ENCODE measurements at places on chromosomes 6 and 20.

GRCh38 chr6:164216368-164216767 is 801.9 kb downstream of the QKI start:
- DNase-seq = peak; percentile 69

- DNase-seq = peak; percentile 23
These were observed 2.8 kb downstream of the KCNQ5 start for GRCh38 chr6:72624557-72625160.

DNA sequence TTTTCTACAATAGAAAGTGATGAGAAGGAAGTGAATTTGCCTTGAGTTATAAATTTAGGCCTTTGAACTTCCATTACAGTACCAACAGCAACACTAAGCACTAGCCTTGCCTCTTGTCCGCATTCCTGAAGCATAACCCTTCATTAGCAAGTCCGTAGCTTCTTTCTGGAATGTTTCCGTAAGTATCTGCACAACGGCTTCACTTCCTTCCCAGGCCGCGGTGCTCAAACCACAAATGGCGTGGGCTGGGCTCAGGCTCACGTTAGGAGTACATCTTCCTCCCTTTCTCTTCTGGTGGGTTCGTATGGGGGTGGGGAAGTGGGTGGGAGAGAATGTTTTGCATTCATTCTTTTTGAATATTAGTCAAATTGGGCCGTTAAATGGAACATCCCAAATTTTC is 193.8 kb upstream of the SNX9 start:
- DNase-seq = no peak

GRCh38 chr6:157728183-157728881 is 94.7 kb upstream of the SNX9 start:
- DNase-seq = no peak

DNA sequence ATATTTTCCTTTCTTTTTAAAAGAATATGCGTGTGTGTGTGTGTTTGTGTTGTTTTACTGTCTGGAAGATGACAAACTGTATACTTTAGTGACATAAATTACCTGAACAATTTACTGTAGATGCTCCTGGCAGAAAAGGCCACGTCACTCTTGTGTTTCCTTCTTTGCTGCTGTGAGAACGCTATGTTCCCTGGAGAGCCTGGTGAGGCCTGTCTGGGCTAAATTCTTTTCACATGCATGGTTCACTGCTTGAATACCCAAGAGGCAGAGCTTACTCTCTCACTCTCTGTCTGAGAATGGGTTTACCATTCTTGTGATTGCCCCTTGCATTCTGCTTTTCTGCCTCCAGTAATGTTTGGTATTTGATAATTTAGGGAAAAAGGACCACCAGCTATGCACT is 64.3 kb downstream of the EDN1 start:
- DNase-seq = peak; percentile 14

DNA sequence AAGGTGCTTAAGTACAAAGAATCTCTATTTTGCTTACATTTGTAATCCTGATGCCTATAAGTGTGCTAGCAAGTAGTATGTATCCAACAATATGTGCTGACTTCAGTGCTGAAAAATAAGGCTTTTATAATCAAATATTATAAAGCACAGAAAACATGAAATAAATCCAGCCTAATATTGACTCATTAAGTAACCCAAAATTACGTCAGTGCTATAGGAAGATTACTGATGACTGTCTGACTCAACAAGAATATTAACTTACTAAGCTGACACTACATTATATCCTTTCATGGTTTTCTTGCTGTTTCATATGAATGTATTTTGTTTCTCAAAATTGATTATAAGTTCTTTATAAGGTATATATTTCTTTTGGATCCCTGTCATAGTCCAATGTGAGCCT is 76.1 kb downstream of the ME1 start:
- peak; percentile 12 for DNase-seq

- DNase-seq = no peak
These were observed 4.8 kb downstream of the GSTA3 start for GRCh38 chr6:52904562-52905279.

GRCh38 chr20:32297439-32297838 is 20.0 kb downstream of the KIF3B start:
- no peak for DNase-seq

- no peak for DNase-seq
These were observed 39.0 kb upstream of the CD93 start for GRCh38 chr20:23125159-23125558.

- DNase-seq = no peak
These were observed 66.0 kb upstream of the GPR6 start for GRCh38 chr6:109912118-109912517.

DNA sequence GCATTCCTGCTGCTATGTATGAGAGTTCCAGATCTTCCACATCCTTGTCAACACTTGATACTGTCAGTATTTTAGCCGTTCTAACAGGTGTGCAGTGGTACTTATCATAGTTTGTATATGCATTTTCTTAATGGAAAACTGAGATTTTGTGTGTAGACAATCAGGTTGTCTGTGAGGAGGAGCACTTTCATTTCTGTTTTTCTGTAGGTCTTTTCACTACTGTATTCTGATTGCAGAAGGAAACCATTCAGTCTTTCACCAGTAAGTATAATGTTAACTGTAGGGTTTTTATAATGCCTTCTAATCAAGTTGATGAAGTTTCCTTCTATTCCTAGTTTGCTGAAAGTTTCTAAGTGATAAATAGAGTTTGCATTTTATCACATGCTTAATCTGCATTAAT is 107.5 kb downstream of the C6orf58 start:
- no peak for DNase-seq

DNA sequence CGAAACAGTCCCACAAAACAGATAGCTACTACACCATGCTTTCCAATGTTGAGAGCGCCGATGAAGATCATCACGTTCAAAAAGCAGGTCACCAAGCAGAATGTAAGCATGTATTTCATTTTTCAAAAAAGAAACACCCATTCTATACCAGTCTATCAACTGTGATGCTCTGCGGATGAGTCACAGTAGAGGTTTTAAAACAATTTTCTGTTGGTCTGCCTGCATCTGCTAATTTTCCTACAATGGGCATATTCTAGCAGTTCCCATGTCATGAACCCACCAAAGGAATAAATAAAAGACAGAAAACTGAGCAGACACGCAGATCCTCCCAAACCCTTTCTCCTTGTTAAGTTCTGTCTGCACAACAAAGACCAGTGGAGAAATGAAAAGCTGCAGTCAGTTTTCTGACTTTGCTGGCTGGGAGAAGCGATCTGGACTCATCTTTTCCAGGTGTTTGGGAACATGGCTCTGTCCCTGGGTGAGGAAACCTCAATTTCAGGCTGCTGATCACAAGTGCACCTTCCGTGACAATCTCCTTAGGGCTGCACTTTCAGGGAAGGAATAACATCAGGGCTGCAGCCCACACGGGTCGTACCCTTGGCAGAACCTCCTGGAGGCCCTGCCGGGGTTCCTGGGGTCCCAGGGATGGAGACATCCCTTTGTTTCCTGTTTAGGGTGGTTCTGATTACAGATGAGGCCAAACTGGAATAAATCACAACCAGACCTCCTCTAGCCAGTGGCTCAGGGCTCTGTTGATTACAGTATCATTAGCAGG is 200.1 kb downstream of the BMP7 start:
- no peak for DNase-seq

- DNase-seq = no peak
These were observed 46.4 kb upstream of the LAMP5 start for GRCh38 chr20:9467995-9468394.

DNA sequence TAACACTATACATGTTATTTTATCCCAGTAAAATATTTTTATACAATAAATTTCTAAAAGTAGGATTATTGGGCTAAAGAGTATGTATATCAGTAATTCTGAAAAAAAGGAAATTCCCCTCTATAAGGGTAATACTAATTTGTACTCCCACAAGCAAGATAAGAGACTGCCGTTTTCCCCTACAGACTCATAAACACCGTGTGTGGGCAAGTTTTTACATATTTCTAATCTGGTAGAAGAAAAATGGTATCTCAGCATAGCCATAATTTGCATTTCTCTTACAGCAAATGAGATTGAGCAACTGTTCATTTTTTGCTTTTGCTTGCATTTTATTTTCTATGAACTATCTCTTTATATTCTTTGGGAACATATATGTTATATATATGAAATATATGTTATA is 26.0 kb upstream of the MYMX start:
- DNase-seq = no peak

GRCh38 chr20:60570481-60571277 is 612.5 kb downstream of the CDH26 start:
- no peak for DNase-seq

DNA sequence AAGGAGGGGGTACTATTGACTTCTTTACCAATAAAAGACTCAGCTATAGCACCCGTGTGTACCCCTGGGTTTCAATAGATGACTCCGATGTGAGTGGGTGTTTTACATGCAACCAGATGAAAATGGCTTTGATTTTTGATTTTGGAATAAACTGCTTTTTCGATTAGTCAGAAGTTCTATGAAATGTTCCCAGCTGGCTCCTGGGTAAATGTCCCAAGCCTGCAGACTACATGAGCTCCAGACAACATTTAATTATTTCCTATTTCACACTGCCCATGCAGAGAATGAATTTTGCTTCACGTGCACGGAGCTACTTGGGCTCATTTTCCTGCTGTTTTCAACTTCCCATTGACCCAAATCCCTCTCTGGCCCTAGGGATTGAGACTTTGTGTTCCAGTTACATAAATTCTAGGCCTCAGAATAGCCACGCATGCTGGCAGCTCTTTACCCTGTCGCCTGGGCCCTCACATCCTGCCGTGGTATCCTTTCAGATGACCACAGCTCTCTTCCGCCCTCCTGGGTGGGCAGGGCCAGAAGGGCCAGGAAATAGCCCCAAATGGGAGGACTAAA is 59.7 kb downstream of the GPR6 start:
- no peak for DNase-seq

- no peak for DNase-seq
These were observed 159.3 kb downstream of the CDKAL1 start for GRCh38 chr6:20693466-20694063.

DNA sequence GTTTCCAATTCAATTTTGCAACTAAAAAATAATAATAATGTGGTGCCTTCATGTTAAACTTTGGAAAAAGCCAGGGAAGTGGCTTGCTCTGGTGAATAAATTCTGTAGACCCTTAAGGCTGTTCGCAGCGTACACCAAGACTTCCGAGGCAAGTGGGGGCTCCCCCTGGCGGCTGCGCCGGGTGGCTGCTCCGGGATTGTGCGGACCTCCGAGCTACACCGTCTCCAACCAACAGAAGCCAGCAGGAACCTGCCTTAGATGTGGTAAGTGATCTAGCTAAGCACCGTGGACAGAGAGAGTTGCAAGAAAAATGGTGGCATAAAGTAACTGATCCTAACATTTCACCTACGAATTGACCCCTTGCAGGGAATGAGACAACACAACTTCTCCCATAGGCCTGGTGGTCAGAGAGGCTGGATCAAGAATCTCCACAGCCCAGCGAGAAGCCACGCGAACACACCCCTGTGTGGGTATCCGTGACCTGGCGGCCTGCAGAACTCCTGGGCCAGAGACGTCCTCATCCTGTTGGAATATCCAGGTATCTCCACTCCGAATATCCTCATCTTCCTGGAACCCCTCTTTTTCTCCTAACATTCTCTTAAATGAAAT is 69.6 kb downstream of the TBXT start:
- DNase-seq = peak; percentile 86

GRCh38 chr6:132749111-132749510 is 8.6 kb downstream of the VNN2 start:
- DNase-seq = no peak

GRCh38 chr6:113558431-113558830 is 298.7 kb upstream of the MARCKS start:
- no peak for DNase-seq

DNA sequence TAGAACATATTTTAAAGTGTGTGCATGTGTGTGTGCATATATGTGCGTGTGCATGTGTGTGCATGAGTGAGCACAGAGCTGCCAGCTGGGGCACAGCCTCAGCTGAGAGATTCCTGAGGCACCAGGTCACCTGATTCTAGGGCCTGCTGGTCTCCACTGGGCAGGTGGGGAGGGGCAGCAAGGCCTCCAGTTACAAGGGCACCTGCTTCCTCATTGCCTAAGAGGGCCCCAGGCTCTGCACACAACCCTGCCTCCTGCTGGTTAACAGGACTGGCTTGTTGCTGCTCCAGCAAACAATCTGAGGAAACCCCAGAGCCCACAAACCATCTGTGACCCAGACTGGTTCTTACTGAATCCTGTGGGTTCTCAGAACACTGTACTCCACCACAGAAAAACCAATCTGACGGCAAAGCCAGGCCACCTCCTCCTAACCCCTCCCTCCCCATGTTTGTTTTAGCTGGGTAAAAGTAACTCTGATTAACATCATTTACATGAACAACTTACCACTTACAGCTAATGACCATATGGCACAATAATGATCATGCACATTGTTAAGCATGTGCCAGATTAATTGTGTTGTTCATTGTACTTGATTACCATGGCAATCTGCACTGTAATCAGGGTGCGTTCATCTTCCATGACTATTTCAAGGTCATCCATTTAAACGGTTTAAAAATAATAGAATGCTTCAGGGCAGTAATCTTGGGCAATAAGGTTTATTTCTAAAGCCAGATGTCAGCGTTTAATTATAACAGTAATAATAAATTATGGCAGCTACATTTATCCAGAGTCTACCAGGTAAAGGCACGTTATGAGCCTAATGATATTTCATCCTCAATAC is 23.1 kb upstream of the UBE2J1 start:
- peak; percentile 50 for DNase-seq

DNA sequence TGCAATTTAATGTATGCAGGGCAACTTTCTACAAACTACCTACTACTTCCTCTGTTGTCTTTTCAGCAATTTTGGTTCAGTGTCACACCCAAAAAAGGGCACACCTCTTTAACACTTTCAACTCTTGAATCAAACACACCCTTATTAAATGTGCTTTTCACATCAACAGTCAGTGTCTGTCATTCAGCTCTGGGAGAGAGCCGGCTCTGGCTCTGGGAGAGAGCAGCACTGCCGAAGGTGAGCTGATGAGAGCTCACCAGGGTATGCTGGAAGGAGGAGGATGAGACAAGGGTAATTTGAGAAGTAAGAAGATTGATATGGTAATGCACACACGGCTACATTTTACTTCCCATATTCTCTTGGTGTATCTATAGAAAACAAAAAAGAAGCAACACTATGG is 134.3 kb downstream of the RTN4IP1 start:
- no peak for DNase-seq

DNA sequence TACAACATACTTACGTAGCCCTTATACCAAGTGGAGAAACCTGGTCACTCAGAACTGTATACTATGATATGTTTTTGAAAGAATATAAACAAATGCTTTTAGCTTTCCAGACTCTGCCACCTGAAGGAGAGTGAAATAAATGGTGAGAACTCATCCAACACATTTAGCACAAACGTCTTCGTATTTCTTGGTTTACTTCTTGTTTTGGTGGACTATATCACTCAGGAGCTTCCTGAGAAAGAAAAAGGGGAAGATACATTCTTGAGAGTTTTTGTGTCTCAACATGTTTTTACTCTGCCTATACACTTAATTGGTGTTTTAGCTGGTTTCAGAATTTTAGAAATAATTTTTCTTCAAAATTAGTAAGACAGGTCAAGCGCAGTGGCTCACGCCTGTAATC is 19.4 kb upstream of the CTAGE9 start:
- DNase-seq = no peak

DNA sequence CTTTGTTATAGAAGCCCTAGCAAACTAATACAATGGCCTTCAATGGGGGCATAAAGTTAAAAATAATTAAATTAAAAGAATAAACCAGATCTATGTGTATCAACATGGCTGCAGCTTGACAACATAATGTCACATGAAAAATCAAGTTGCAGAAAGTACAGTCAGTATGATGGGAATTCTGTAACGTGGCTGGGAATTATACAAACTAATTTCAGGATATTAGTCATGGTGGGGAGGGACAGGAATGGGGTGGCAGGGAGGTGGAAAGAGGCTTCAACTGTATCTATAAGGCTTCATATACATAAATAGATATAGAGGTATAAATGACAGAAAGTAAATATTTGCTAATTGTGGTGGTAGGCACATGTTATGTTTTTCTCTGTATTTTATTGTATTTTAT is 107.1 kb downstream of the UNC5CL start:
- DNase-seq = no peak

Measured in tongue (tissue), 3 donors.